ENCODE measurements at places on chromosomes 6 and 20. TPM values are rescaled to one million over a fixed set of nuclear protein-coding genes. Genes with fewer than 3 reads are reported as not detected.
A peak's percentile ranks its signal among the peaks of the same experiment; 100 is the strongest.

The EYA2 gene
- 0.73 TPM for total RNA-seq

The SLC2A10 gene
- 16.1 TPM for total RNA-seq

The ENPP3 gene
- not detected for total RNA-seq

The SIRPG gene
- not detected for total RNA-seq

The DYNLT2 gene
- 1.8 TPM for total RNA-seq

The ZBTB12 gene
- total RNA-seq = 47.1 TPM

The CDH26 gene
- total RNA-seq = 13.4 TPM

The ACOT8 gene
- total RNA-seq = 23.2 TPM

DNA sequence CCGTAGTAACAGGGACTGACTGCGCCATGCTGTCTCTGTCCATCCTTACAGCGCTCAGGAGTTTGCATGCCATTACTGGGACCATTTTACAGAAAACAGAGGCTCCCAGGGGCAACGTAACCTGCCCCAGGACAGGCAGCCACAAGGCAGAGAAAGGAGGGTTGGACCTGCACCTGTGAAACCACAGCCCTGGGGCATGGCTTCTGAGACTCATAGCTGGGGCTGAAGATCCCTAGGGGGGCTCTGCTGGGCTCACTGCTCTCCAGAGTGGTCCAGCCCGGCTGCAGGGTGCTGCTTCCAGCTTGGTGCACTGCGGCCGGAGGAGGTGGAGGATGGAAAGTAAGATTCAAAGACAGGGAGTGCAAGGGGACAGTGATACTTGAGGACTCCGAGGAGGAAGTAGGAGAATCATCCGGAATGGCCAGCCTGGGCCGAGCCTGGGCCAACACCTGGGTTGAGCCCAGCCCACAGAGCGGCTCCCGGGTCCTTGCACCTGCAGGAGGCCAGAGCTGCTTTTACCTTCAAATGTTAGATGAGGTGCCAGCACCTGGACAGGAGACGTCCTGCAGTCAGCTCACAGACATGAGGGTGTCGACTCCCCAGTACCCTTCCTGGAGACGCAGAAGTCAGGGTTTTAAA, 183.2 kb downstream of the CDH4 start:
- no peak for DNase-seq

- DNase-seq = no peak
These were observed 253.4 kb downstream of the PREX1 start for GRCh38 chr20:48574383-48574782.

GRCh38 chr20:46004889-46005473, 3.7 kb upstream of the MMP9 start:
- DNase-seq = no peak

- no peak for DNase-seq
These were observed 10.5 kb upstream of the FAM210B start for GRCh38 chr20:56348305-56348693.

- DNase-seq = peak; percentile 45
These were observed 210.5 kb downstream of the ERMARD start for GRCh38 chr6:169961772-169962561.

GRCh38 chr6:2794171-2794730, 29.1 kb downstream of the WRNIP1 start:
- no peak for DNase-seq

DNA sequence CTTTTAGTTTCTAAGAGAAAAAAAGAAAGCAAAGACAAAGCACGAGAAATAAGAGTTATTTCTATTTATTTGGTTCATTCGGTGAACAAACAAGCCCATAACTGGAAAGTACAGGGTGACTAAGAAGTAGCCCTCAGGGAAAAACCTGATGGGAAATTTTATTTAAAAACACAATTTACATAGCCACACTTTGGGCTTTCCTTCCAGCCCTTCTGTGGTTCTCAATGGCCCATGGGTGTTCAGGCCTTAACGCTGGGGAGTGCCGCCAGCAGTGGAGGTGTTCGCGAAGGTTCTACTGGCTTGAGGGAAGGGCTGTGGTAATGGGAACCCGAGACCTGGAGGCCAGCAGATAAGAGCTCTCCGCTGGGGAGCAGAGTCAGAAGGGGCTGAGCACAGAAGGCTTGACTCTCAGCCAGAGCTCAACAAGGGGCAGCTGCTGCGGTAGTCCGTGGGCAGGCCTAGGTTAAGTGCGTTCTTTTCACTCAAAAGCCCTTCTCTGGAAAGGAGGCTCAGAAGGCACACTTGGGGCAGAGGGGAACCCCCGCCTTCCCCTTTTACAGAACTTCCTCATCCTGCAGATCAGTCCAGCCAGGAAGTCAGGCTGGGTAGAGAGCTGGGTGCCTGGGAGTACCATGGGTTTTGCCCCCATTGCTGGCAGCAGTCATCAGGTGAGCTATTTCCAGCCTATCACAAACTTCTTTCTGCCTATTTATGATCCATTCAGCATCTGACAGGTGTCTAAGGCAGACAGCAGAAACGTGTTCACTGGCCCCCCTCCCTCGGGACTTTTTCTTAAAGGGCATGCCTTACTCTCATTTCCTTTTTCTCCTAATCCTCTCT, 8.8 kb upstream of the CD83 start:
- no peak for DNase-seq

DNA sequence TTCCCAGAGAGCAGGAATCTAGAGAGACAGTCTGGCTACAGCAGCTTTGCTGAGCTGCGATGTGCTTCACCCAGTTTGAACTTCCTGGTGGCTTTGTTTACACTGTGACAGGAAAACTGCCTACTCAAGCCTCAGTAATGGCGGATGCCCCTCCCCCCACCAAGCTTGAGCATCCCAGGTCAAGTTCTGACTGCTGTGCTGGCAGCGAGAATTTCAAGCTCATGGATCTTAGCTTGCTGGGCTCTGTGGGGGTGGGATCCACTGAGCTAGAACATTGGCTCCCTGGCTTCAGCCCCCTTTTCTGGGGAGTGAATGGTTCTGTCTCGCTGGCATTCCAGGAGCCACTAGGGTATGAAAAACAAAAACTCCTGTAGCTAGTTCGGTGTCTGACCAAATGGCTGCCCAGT, 91.0 kb upstream of the ESR1 start:
- DNase-seq = no peak

- DNase-seq = no peak
These were observed 6.4 kb upstream of the CST7 start for GRCh38 chr20:24942679-24943078.

GRCh38 chr6:138159246-138159645, 2.5 kb upstream of the ARFGEF3 start:
- no peak for DNase-seq

GRCh38 chr20:24863356-24863755, 85.7 kb upstream of the CST7 start:
- DNase-seq = no peak

- no peak for DNase-seq
These were observed 54.4 kb downstream of the ARFGEF2 start for GRCh38 chr20:48975955-48976354.

GRCh38 chr6:53496797-53497375, 48.0 kb downstream of the GCLC start:
- DNase-seq = no peak

GRCh38 chr20:34886122-34886521, 9.7 kb downstream of the ACSS2 start:
- DNase-seq = no peak

GRCh38 chr6:84449220-84449619, 221.8 kb upstream of the CEP162 start:
- no peak for DNase-seq

DNA sequence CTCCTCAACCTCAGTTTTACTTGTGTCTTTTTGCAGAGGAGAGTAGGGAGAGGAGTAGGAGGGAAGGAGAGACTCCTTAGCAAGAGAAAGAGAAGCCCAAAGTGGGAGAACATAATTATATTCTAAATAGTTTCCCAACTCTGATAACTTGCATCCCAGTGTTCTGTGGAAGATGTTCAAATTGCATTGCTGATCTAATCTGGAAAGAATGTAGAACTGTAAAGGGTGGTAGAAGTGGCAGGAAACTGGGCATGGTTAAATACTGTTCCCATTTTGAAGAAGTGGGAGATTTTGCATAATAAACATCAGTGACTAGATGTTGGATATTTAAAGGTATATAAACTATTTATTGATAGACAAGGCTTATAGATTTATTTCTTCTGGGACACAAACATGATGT, 42.6 kb upstream of the HMGN3 start:
- DNase-seq = no peak

GRCh38 chr20:46987001-46987400, 92.4 kb downstream of the EYA2 start:
- DNase-seq = no peak

DNA sequence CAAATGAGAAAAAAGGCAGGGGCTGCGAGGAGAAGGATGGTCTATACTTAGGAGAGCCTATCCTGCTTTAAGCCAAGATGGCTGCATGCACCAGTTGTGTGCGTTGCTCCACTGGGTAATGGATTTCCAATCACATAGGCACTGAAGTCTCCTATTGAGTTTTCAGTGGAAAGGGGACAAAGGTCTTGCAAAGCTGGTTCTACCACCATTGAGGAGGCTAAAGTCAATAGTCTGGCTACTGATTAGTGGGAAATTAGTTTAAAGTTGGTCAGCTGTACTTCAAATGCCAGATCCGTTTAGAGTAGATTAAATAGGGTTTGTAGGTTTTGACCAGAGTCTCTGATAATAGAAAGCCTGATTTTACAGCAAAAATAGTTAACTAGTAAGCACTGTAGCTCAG, 104.9 kb downstream of the SESN1 start:
- DNase-seq = no peak

GRCh38 chr20:40524071-40524470, 165.0 kb downstream of the MAFB start:
- no peak for DNase-seq

Data from progenitor cell of endocrine pancreas (in vitro differentiated cells).